Activated CD8-positive, alpha-beta memory T cell treated with anti-CD3 and anti-CD28 coated beads for 4 hours (primary cell): ENCODE measurements at places on chromosomes 7 and 10.

DNA sequence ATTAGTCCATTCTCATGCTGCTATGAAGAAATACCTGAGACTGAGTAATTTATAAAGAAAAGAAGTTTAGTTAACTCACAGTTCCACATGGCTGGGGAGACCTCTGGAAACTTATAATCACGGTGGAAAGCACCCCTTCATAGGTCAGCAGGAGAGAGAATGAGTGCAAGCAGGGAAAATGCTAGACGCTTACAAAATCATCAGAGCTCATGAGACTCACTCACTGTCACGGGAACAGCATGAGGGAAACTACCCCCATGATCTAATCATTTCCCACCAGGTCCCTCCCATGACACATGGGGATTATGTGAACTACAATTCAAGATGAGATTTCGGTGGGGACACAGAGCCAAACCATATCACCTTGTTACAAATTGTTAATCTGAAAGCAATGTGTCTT lies 15.8 kb downstream of the TAS2R39 start:
- no peak for DNase-seq

DNA sequence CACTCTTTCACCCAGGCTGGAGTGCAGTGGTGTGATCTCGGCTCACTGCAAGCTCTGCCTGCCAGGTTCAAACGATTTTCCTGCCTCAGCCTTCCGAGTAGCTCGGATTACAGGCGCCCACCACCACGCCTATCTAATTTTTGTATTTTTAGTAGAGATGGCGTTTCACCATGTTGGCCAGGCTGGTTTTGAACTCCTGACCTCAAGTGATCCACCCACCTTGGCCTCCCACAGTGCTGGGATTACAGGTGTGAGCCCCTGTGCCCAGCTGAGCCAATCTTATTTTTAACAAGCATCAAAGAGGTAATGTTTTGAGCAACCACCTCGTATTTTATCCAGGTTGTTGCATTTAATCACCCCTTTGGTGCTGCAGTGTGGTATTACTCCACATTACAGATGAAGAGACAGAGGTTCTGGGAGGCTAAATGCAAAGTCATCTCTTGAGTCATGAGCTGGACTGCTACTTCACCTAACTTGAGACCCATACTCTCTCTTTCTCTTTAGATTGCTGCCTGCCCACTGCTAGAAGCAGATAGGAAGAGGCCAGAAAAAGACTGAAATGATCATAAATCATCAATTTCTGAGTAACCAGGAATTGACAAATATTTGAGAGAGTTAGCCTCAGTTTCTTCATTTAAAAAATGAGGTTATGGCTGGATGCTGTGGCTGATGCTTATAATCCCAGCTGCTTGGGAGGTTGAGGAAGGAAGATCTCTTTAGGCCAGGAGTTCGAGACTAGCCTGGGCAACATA lies 116.2 kb downstream of the CAMK1D start:
- DNase-seq, result no peak

DNA sequence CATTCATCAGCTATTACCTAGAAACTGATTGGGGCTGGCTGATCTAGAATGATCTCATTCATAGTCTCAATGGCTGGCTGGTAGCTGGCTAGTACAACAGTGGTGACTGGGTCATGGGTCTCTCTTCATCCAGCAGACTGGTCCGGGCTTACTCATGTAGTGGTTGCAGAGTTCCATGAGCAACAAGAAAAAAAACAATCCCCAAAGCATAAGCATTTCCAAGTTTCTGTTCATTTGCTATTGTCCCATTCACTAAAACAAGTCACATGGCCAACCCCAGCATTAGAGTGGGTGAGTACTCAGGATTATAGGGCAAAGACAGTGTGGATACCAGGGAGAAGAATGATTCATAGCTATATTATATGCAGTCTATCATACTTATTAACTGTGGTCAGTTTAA lies 85.2 kb upstream of the SEMA3C start:
- no peak for DNase-seq

DNA sequence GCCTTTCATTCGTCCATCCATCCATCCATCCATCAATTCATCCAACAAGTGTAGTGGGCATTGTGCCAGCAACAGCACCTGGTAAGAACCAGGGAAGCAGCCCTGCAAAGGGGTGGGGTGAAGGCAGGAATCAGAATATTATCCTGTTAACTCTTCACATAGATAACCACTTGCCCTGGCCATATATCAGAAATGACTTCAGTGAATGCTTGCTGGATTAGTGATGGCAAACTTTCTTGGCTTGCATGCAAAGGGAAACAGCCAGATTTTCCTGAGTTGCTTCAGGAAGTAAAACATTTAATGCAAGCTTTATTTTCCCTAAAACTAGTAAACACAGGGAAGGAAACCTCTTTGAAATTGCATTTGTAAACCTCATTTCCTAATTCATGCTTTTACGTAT lies 743 bp downstream of the OR2A5 start:
- no peak for DNase-seq

DNA sequence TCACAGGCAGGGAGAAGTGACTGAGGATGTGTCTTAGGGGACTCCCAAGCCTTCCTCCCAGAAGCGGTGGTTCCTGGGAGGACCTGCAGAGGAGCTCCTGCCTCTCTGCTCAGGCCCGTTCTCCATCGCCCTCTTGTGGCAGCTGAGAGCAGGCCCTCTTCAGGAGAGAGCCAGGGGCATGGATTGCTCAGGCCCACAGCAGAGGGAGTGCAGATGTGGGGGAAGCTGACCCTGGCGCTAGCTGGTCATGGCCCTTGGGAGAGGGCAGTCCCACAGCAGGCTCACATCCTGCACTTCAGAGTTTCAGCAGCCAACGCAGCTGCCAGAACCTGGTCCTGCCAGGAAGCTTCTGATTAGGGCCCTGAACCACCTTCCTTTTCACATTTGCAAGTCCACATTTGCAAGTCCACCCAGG lies 94.8 kb upstream of the TARP start:
- peak; percentile 54 for DNase-seq
